Activated CD4-positive, alpha-beta T cell treated with anti-CD3 and anti-CD28 coated beads for 24 hours (primary cell): ENCODE measurements at places on chromosomes 2 and 18.

- no peak for DNase-seq
These were observed 9.1 kb upstream of the ECEL1 start for GRCh38 chr2:232496501-232497270.

- DNase-seq = no peak
These were observed 68.7 kb downstream of the PXDN start for GRCh38 chr2:1675633-1676032.

DNA sequence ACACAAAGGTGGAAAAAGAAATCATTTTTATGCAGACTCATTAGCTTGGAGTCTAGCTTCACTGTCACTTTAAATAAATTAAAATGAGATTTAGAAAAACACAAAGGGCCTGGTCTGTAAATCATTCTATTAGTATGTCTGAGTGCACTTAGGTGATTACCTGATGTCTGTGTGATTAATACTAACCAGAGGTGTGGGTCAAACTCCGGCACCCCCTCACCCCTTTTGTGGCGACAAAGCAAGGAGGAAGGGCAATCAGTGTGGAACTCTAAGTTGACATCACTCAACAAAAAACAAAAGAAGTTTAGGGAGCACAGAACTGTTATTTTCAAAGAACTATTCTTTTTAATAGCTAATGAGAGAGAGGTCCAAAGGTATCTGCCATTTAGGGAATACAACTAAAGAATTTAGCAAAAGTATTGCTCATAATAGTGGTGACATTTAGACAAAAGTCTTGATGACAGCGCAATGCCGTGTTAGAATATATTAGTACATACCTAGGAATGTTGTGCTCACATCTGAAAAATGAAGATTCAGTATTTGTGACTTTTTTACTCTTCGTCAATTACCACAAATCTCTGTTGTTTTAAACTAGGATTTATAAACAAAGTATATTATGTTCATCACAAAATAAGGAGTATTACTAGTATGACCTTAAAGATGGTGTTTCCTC, 66.3 kb downstream of the ZEB2 start:
- DNase-seq = no peak

- no peak for DNase-seq
These were observed 8.7 kb downstream of the INPP5D start for GRCh38 chr2:233068762-233069418.

DNA sequence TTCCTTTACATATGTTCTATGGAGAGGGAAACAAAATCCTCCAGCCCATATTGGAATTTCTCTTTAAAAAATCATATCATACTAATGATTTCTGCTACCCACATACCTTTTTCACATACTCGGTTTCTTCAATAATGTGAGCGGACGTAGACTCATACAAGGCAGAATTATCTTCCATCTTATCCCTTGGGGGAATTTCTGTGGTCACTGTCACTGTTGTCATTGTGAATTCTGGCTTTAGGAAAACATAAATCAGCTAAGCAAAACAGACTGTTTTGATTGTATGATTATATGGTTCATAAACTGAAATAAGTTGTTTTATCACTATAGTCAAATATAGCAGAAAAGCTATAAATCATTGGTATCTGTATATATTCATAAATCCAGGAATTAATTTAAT, 16.7 kb downstream of the CCDC68 start:
- no peak for DNase-seq

DNA sequence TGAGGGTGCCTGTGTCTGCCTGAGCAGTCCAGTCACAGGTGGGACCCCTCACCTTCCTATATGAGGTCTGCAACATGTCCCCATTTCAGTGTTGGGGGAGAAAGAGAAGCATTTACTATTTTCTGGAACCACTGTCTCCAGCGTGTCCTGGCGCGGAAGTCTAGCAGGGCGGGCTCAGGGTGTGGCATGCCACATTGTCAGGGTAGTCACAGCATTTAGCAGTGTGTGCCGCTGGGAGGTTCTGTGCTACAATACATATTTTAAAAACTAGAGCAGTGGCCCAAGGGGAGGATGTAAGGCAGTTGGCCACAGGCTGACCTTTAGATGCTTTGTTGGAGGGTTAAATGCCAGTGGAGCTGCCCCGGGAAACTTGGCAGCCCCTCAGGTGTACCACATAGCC, 12.5 kb downstream of the UBE2F start:
- DNase-seq = no peak

DNA sequence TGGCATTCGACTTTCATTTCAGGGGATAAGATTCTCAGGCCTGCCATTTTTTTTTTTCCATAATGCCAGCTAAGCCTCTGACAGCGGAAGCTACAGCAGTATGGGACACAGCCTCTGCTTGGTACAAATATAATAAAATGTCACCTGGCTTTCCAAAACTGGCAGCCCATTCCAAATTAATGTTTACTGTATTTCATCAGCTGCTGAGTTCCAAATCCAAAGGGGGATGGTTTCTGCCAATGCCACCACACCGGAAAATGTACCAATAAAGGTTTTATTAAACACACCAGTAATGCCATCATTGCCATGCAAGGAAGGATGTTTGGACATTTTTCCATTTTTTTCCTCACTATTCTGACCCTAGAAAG, 275.8 kb upstream of the CCDC68 start:
- no peak for DNase-seq
